Activated CD8-positive, alpha-beta memory T cell treated with anti-CD3 and anti-CD28 coated beads for 24 hours (primary cell): ENCODE measurements at places on chromosomes 12 and 14.

- no peak for DNase-seq
Measured at GRCh38 chr12:99154216-99154982, 493.2 kb upstream of the GARIN6 start.

GRCh38 chr12:68746572-68747180 lies 700 bp downstream of the SLC35E3 start:
- DNase-seq: peak; percentile 73

GRCh38 chr12:124184456-124184855 lies 110.4 kb upstream of the RFLNA start:
- no peak for DNase-seq

DNA sequence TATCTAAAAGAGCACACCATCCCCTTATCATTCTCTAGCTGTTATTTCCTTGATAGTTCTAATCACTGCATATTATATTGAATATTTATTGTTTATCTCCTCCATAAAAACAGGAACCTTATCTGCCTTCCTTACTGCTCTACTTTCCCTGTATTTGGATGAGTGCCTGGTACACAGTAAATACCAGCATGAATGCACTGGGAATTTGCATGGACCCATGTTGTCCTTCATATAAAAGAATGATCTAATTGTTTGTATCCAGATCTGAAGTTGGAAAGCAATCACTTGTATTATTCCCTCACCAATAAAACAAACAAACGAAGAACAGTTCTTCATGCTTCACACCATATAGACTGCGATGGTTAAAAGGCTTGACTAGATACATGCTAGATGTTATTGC lies 15.3 kb upstream of the CNOT2 start:
- no peak for DNase-seq

DNA sequence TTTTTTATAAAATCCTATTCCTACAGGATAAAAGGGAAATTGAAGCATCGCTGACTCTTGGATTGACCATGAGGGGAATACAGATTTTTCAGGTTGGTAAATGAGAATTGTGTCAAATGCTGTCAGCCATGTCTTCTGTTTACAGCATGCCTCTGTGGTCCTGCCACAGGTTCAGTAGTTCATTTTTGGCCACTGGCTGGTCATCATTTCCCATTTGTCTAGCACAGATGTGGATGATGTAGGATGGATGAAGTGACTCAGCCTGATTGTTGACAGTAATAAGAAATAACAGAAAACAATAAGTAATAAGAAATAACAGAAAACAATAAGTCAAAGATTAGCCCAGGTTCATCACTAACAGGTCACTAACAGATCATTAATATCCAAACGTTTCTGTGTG lies 59.8 kb downstream of the FRMD6 start:
- DNase-seq: no peak

GRCh38 chr12:48979602-48980388 lies 1.7 kb downstream of the WNT1 start:
- peak; percentile 72 for DNase-seq

DNA sequence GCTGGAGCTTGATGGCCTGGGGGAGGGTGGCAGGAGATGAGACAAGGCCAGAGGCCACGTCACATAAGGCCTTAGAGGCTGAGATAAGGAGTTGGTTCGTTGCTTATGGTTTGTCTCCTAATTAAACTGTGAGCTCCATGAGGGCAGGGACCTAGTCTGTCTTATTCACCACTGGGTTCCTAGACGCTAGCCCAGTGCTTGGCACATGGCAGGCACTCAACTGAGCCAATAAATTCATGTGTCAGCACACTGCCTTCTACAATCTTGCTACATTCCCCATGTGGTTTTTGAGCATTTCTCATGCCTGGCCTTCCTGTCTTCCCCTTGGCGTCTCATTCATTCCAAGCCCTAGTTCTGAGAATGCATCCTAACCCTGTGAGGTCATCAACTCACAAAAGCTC lies 92.5 kb upstream of the MED13L start:
- DNase-seq: no peak

- no peak for DNase-seq
Measured at GRCh38 chr12:26188641-26189040, 6.7 kb upstream of the SSPN start.

DNA sequence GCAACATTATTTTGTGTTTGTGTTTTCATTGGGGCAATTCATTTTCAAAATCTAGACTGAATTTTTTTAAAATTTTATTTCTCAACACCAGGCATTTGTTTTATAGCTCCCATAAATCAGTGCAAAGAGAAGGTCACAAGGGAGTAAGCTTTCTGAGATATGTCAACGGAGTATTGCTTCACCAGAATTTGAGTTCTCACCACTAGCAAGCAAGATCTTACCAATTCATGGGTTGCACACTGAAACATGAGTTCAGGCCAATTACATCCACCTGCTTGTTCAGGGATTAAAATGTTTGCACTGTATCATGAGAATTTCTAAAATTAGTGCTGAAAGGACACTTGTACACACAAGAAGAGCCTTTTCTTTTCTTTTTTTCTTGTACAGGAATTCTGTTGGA lies 121.9 kb downstream of the CAND1 start:
- no peak for DNase-seq

- DNase-seq: no peak
Measured at GRCh38 chr12:28777603-28778365, 371.3 kb upstream of the FAR2 start.

GRCh38 chr12:84641940-84642545 lies 270.6 kb downstream of the SLC6A15 start:
- no peak for DNase-seq

DNA sequence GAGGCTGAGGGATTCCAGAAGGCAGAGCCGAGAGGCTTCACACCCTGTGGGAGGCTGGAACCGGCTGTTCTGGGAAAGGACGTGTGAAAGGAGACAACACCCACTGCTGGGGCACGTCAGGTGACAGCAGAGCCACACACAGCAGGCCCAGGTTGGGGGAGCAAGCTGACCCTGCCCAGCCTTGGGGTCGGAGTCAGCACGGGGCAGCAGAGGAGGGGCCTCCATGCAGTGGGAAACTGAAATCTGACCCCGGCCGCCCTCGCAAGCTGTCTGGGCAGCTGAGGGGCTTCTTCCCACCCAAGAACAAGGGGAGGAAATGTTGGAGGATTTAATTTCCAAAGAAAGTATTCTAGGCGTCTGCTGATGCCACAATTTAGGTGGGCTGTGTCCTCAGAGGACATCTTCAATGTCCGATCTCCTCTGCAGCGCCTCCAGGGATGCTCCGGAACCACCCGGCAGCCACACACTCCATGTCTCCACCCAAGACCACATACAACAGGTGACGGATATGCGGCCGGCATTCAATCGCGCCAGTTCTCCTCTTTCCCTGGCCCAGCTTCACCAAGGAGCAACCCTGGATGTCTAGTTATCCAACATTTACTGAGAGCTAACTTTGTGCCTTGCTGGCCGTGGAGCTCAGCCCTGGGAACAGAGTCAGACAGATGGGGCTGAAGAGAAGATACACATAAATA lies 30.7 kb downstream of the SNRNP35 start:
- DNase-seq: no peak

DNA sequence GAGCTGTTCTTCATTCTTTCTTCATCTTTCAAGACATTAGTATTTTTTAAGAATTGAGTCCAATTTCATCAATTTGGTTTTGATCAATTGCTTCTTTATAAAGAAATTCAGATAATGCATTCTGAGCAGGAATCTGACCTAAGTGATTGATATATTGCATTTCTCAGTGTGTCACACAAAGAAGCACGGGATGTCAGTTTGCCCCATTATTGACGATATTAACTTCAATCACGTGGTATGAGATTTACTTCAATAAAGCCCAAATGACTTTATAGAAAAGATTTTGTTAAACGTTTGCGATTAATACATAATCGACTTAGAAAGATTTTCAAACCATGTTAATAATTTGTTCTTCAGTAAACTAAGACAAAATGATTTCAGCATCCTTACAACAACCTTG lies 1254.2 kb downstream of the FSCB start:
- DNase-seq: no peak

GRCh38 chr12:64229240-64229639 lies 7.1 kb upstream of the KICS2 start:
- no peak for DNase-seq

DNA sequence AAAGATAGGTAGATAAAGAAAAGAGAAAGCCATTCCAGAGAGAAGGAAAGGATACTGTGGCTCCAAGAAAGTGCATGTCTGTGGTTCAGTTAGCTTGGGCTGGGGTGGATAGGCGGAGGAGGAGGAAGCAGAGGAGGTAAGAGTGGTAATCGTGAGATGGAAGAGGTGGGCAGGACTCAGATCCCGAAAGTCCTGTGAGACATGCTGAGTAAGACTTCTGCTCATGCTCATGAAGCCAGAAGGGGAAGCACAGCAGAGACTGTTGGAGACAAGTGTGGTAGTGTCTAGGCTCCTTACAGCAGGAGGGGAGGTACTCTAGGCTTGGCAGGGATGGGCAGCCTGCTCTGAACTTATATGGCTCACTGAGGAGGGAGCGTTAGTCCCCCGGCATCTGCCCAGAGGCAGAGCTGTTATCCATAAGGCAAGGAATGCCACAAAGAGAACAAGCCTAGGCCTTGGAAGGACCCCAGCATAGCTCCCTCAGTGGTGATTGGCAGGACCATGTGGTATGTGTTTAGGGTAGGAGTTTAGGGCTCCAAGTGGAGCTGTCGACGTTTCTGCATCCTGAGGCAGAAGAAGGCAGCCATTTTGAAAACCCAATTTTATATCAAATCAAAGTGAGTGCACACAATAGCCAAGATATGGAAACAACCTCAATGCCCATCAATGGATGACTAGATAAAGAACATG lies 135.3 kb downstream of the SMOC1 start:
- no peak for DNase-seq

- DNase-seq: no peak
Measured at GRCh38 chr12:42823679-42824078, 234.1 kb upstream of the PRICKLE1 start.

- DNase-seq: no peak
Measured at GRCh38 chr14:101495827-101496775, 65.2 kb upstream of the DIO3 start.

DNA sequence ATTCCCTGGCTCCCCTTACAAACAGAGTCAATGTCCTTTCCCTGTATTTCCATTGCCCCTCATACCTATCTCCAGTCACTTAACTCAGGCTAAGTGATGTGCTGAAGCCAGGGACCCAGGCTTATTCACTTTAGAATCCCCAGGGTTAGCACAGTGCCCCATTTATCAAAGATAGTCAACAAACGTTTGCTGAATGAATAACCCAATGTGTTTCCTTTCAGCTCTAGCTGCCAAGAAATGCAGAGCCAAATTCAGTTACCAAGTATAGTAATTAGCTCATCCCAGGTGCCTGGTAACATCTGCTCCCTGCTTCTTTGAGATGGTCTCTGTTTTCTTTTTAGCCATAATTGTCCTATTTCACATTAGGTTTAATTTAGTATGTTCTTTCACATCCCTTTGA lies 189.5 kb downstream of the PHLDA1 start:
- no peak for DNase-seq

- no peak for DNase-seq
Measured at GRCh38 chr14:50954811-50955372, 10.6 kb upstream of the PYGL start.

GRCh38 chr14:62645649-62646048 lies 399.6 kb downstream of the KCNH5 start:
- DNase-seq: no peak

GRCh38 chr12:2922329-2922728 lies 31.6 kb downstream of the TULP3 start:
- DNase-seq: no peak

DNA sequence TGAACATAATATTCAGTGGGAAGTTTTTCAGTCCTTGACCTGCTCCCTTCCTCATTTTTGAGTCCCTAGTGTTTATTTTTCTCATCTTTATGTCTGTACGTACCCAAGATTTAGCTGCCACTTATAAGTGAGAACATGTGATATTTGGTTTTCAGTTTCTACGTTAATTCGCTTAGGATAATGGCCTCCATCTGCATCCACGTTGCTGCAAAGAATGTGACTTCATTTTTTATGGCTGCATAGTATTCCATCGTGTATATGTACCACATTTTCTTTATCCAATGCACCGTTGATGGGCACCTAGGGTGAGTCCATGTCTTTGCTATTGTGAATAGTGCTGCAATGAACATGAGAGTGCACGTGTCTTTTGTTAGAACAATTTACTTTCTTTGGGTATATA lies 30.3 kb downstream of the MIA2 start:
- DNase-seq: no peak

- no peak for DNase-seq
Measured at GRCh38 chr14:32744811-32745445, 193.8 kb upstream of the NPAS3 start.

- no peak for DNase-seq
Measured at GRCh38 chr12:124445121-124445718, 122.2 kb downstream of the NCOR2 start.

- DNase-seq: no peak
Measured at GRCh38 chr14:92392711-92393110, 69.7 kb downstream of the SLC24A4 start.

DNA sequence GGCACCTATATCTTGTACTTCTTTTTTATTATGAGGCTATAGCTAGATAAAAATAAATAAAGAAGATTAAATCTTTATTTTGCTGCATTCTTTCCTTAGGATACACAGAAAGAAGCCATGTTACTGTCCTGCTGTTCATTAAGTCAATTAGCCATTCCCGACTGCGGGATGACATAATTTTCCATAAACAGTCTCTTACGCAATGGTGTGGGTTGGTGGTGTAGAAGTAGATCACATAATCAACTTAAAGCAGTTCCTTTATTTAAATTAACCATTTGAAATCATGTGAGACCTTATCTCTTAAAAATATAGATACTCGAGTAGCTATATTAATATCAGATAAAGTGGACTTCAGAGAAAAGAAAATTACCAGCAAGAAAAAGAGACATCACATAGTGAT lies 40.2 kb downstream of the TAOK3 start:
- no peak for DNase-seq

GRCh38 chr14:87628780-87629179 lies 364.2 kb downstream of the GALC start:
- no peak for DNase-seq
